ENCODE measurements at places on chromosomes 7 and 10. TPM values are rescaled to one million over a fixed set of nuclear protein-coding genes. Genes with fewer than 3 reads are reported as not detected.

GRCh38 chr10:2303169-2303568 lies 565.8 kb upstream of the ADARB2 start:
- no peak for DNase-seq

The SLC13A4 gene
- 0.22 TPM for total RNA-seq

GRCh38 chr10:19853831-19854230 lies 37.6 kb downstream of the PLXDC2 start:
- no peak for DNase-seq

The GRID1 gene
- total RNA-seq: 0.42 TPM

The AKR1E2 gene
- 10.0 TPM for total RNA-seq
